Fibroblast of skin of right biceps (primary cell): ENCODE measurements at places on chromosomes 13 and 19.

- no peak for DNase-seq
Observed at GRCh38 chr13:49481788-49482187, 14.0 kb upstream of the PHF11 start.

- DNase-seq: peak; percentile 62
Observed at GRCh38 chr19:13155472-13156359, 5.5 kb downstream of the IER2 start.

GRCh38 chr13:51843529-51843928 lies 1.4 kb downstream of the TMEM272 start:
- no peak for DNase-seq

DNA sequence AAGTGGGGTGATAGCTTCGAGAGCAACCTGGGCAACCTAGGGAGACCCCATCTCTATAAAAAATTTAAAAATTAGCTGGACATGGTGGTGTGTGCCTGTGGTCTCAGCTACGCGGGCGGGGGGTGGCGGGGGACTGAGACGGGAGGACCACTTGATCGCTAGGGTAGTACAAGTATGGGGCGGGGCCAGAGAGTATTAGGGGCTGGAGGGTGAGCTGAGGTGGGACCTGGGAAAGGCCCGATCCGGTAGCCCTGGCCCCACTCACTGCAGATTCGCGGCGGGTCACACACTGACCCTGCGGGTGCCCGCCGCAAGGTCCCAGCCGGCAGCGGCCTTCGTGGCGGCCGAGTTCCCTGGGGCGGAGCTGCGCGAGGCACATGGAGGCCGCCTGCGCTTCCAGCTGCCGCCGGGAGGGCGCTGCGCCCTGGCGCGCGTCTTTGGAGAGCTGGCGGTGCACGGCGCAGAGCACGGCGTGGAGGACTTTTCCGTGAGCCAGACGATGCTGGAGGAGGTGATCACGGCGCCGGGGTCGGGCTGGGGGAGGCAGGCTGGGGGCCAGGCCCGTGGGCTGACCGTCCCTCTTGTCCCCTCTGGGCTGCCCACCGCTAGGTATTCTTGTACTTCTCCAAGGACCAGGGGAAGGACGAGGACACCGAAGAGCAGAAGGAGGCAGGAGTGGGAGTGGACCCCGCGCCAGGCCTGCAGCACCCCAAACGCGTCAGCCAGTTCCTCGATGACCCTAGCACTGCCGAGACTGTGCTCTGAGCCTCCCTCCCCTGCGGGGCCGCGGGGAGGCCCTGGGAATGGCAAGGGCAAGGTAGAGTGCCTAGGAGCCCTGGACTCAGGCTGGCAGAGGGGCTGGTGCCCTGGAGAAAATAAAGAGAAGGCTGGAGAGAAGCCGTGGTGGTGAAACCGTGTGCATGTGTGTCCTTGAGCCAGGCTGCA lies 2.0 kb upstream of the ARHGAP45 start:
- DNase-seq: peak; percentile 58

DNA sequence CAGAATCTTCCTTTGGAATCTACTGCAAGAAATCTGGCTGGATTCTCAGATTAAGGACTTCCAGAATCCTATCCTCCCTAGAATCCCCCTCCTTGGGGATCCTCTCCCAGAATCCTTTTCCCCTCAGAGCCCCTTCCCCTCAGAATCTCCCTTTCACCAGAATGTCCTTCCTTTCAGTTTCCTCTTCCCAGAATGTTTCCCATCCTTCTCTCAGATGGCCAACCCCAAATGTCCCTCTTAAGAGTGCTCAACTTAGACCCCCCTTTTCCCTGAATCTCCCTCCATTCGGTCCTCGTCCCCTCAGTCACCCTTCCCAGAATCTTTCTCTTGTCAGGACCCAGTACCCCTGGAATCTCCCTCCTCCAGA lies 584 bp upstream of the RPS16 start:
- DNase-seq: no peak

DNA sequence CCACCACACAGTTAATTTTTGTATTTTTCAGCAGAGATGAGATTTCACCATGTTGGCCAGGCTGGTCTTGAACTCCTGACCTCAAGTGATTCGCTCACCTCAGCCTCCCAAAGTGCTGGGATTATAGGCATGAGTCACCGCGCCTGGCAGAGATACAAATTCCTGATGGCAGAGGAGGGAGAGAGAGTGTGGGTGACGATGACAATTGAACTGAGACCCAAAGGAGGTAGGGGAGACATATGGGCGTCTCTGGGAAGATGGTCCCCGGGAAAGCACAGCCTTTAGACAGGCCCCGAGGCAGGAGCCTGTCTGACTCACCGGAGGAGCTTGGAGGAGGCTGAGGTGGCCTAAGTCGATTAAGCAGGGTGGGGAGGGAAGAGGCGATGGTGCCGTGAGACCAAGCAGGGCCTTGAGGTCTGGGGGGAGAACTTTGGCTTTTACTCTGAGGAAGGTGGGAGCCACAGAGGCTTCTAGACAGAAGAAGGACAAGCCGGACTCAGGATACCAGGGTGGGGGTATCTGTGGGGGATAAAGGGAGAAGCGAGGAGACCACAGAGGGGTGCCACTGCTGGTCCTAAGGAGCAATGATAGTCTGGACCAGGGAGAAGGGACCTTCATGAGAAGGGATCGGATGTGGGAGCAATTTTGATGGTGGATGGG lies 38.2 kb downstream of the ARRDC2 start:
- DNase-seq: peak; percentile 95

DNA sequence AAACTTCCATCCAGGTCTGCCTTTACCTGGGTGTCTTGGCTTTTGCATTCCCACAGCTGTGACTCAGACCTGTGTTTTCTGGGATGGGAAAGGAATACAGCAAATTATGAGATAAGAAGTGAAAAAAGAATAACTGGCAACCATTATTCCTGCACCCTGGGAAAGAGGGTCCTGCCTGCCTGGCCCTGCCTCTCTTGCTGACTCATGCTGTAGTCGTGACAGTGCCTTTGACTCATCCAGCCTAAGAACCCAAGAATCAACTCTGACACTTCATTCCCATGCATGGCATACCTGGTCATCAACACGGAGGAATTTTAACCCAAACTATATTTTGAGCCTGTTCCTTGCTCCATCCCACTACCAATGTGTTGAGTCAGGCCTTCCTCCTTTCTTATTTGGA lies 185.4 kb upstream of the SERP2 start:
- DNase-seq: peak; percentile 83

- peak; percentile 2 for DNase-seq
Observed at GRCh38 chr13:52738719-52739467, 727 bp downstream of the CNMD start.

DNA sequence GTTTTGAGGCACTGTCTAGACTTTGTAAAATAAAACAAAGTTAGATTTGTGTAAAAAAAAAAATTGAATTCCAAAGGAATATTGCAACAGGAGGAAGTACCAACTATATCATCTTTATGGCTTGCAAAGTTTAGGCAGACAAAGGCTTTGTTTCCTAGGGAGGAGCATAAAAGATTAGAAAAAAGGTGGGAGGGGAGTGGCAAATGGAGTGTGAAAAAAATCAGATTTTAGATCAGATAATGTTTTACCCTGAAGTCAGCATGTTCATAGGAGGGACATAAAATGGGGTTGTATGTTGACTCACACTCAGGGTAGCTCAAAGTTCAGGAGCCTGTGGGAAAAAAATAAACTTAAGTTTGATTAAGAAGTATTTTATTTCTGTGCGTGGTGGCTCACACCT lies 3.7 kb downstream of the ZNF85 start:
- DNase-seq: no peak

DNA sequence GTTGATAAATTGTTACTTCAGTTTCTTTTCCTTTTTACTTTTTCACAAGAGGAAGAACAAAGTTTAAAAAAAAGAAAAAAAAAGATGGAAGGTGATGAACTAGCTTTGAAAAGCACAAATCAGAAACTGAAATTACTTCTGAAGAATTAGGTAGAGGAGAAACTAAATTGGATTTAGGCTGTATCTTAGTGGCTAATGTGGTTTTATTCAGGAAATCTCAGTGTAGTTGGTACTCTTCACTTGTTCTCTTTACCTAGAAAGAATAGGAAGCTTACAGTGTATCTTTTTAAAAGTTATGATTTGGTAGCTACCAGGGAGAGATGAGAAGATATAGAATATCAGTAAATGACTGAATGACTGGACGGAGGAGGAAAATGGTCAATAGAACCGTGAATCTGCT lies 247.7 kb downstream of the GGACT start:
- DNase-seq: no peak

- peak; percentile 81 for DNase-seq
Observed at GRCh38 chr13:79480954-79481684, at the start of gene NDFIP2. TSS of gene NDFIP2 (plus strand) at chr13:79481155. CDS start at chr13:79481204, 49 bp downstream.

- DNase-seq: peak; percentile 67
Observed at GRCh38 chr19:33416307-33417215, 43.1 kb downstream of the CEBPG start.

- DNase-seq: peak; percentile 12
Observed at GRCh38 chr13:99501848-99502301, 603 bp downstream of the TM9SF2 start.

- DNase-seq: no peak
Observed at GRCh38 chr19:46896076-46896794, 35.4 kb downstream of the ARHGAP35 start.

DNA sequence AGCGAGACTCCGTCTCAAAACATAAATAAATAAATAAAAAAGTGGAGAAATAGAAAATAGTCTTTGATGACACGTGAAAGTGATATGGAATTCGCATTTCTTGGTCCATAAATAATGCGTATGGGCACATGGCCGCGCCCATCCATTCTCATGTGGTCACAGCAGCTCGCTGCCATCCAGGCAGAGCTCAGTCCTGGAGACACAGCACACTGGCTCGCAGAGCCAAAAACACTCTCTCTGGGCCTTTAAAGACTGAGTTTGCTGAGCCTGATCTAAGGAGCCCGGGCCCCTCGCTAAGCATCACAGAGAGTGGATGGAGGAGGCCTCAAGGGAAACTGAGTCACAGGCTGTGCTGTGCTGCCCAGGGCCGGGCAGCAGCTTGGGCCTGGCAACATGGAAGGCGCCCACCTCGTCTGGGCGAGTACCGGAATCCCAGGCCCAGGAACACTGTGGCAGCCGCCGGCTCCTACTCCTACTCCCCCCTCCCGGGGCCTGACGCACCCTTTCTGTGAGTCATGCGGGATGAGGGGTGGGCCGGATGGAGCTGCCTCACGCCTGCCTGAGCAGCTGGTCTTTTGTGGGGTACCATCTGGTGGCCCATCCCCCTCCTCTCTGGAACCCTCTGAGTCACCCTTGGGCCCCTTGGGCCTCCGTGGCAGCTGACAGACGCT lies 28.9 kb upstream of the CACTIN start:
- peak; percentile 96 for DNase-seq

- DNase-seq: no peak
Observed at GRCh38 chr13:44165889-44166496, 207.6 kb upstream of the SERP2 start.

- DNase-seq: no peak
Observed at GRCh38 chr13:90455823-90456222, 891.7 kb upstream of the MIR17HG start.

GRCh38 chr13:32731576-32731975 lies 145.3 kb downstream of the PDS5B start:
- no peak for DNase-seq

DNA sequence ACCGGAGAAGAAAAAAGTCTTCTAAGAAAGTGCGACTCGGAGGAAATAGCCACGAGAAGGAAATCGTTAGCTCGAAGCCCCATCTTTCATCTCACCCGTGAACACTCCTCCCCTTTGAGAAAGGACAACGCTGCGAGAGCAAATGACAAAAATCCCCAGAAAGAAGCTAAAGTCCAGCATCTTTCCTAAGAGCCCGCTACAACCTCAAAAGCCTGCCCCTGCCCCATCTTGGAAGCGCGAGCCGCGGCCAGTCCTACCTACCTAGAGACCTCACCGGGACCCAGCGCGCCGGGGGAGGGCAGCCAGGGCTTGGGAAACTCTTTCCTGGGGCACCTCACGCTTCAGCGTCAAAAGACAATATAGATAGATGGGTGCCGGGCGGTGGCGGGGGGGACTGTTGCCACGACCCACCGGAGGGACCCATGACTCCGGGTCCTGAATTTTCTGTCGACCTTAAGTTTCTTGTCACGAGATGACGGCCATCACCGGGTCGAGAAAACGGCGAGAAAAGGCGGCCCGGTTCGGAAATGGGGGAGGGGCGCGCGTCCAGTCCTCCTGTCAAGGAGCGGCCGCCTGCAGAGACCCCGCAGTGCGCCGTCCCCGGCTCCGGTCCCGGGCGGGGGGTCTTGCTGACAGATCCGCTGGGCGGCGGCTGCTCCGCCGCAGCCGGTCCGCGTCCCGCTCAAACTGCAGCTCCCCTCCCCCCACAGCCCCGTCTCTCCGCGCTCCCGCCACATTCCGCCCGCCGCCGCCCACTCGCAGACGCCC lies 65.9 kb downstream of the KCNRG start:
- peak; percentile 45 for DNase-seq

DNA sequence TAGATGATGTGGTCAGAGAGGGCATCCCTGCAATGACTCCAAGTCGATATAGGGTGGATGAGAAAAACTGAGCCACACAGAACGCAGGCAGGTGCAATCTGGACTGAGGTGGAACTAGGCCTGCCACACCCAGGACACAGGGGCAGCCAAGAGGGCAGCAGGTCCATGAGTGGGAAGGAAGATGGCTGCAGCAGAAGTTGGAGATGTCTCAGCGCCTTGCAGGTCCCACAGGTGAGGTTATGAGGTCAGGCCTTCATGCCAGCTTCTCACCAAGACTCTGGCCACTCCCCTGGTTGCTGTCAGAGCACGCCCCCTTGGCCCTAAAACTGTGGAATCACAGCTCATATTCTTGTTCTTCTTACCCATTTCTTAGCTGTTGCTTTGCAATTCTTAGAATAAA lies 147.7 kb upstream of the VSTM2B start:
- DNase-seq: no peak

DNA sequence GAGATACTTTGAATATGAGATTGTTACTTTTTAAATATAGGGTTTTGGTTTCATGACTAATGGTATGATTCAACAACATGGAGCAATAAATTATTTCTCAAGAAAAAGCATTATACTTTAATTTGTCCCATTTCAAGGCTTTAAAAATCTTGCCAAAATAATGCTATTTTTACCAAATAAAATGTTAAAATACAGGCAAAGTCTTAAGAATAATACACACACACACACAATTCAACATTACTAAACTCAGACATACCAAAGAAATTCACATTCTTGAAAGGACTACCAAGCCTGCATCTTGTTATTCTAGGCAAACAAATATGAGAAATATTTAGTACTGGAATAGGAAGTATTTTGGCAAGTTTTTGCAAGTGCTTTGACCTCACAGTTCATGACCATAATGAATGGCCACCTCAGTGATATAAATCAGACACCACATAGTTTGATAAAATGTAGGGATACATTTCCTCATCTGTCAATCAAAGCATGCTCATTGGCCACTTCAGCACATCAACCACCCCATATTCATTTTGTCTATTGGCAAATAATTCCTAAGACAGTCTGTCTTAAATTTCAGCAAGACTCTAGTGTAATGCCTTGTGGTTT lies 107.2 kb downstream of the NALCN start:
- DNase-seq: peak; percentile 92
